Choroid plexus epithelial cell (primary cell): ENCODE measurements at places on chromosomes 2 and 18.

DNA sequence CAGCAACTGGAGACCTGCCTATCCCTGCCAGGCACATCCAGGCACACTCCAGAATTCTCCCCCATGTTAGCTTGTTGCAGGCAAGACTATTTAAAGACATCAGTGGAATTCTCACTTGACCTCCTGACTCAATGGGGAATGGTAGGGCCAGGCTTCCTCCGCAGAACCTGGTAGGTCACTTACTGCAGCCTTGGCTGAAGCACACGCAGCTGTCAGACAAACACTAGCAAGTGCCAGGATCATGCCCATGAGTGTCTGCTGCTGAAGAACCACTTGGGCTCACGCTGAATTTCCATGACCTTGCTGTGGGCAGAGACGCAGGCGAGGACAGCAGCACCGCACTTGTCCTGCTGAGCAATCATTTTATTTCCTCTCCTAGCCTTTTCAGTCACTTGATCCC is 3.2 kb downstream of the LRRC30 start:
- no peak for DNase-seq

DNA sequence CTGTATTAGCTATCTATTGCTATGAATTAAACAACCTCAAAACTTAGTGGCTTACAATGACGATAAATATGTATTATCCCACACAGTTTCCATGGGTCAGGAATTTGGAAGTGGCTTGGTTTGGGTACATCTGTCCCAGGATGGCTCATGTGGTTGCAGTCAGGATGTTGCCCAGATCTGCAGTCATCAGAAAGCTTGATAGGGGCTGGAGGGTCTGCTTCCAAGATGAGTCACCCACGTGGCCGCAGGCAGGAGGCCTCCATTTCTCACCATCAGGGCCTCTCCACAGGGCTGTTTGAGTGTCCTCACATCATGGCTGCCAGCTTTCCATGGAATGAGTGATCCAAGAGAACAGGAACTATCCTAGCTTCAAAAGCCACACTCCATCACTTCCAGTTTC is 46.4 kb downstream of the CHRNA1 start:
- DNase-seq, result no peak

DNA sequence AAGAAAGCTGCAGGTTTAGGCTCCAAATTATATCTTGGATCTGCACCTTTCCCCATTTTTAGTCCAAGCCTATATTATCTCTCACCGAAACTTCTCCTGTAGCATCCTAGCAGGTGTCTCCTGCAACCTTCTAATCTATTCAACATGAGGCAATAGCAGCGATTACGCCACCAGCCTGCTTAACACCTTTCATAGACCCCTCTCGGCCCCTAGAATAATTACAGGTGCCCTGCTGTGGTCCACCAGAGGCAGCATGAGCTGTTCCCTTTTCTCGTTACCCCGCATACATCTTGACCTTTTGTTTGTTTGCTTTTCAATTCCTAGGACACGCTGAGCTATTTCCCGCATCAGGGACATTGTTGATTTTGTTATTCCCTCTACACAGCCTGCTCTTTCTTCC is 361.9 kb downstream of the CYRIA start:
- no peak for DNase-seq

GRCh38 chr2:97699765-97700444 is 13.5 kb upstream of the ZAP70 start:
- DNase-seq, result peak; percentile 81

- DNase-seq, result peak; percentile 64
These were observed 1.2 kb downstream of the ANTXR1 start for GRCh38 chr2:69013840-69014821.

GRCh38 chr18:12057419-12058039 is 36.1 kb upstream of the ANKRD62 start:
- DNase-seq, result no peak

GRCh38 chr2:158726911-158727592 is 68.1 kb upstream of the DAPL1 start:
- DNase-seq, result no peak

DNA sequence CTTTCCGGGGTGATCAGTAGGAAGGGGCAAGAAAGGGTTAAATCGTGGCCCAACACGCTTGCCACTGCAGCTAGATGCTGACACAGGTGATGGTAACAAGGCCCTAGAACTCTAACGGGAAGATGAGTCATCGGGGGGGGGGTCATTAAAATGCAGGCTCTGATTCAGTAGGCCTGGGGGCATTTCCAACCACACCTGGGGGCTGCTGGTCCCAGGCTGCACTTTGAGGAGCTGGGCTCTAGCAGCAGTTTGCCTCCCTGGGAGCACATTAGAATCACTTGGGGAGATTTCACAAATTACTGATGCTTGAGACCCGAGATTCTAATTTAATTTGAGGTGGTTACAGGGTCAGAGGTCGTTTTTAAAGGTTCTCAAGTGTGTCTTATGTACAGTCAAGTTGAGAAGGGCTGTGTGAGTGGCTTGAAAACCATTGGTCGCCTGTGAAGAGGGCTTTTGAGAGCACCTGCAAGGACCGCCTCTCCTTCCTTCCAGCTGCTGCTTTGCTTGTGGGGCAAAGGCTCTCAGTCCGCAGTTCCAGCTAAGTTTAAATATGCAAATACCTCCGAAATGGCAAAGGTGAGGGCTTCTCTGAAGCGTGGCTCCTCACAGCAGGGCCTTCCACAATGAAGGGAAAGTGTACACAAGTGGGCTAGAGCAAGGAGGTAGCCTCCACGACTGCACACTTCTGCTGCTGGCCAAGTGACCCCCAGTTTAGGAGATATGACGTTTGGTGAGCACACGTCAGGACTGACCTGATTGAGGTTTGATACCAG is 128.0 kb upstream of the MSH6 start:
- no peak for DNase-seq

GRCh38 chr2:129821445-129821844 is 158.0 kb upstream of the RAB6C start:
- no peak for DNase-seq

GRCh38 chr2:226338825-226339224 is 460.8 kb downstream of the IRS1 start:
- DNase-seq, result no peak

- DNase-seq, result no peak
These were observed 256.1 kb upstream of the SYT4 start for GRCh38 chr18:43533371-43533770.

GRCh38 chr2:11457935-11458334 is 8.0 kb downstream of the E2F6 start:
- DNase-seq, result no peak

DNA sequence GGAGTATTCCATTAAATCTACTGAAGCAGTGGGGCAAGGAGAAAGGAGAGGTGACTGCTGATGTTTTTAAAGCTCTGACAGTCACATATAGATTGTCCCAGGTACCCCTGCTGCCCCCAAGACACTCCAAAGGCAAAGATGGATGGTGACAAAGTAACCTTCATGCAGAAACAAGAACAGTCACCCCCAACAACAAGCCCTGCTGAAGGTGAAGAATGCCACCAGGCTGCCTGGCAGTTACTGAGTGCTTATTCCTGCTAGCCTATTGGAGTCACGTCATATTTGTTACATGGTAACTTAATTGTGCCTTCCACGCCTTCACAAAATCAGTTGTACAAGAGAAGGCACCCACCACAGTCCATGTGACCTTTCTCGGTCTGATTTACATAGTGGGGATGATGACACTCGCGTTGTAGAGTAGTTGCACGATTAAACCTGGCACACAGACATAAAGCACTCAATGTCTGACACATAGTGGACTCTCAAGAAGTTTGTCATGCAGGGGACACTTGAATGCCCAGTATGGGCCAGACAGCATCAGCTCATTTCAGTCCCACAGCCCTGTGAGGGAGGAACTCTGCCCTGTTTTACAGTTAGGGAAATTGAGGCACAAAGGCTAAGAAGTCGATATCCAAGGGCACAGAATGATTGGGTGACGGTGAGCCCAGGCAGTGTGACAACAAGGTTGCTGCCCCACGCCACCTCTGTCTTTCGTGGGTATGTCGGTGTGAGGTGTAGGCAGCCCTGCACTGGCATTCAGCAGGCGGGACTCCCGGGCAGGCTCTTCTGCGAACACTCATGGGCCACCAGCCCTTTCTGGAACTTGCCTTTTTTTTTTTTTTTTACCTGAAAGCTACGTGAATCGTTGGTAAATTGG is 62.7 kb downstream of the ZCCHC2 start:
- no peak for DNase-seq

GRCh38 chr18:57631697-57632096 is 10.1 kb upstream of the NARS1 start:
- DNase-seq, result no peak

DNA sequence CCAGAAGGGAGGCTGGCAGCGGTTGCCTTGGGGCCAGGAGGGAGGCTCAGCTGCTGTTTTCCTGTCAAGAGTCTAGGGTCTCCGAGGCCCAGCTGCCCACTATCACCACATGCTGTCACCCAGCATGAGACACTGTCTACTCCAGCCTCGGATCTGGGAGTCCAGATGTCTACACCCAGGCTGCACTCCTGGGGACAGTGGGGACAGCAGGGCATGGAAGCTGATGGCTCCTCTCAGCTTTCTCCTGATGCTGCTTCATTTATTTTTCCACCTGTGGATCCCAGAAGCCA is 134.0 kb downstream of the PTGR3 start:
- DNase-seq, result no peak

DNA sequence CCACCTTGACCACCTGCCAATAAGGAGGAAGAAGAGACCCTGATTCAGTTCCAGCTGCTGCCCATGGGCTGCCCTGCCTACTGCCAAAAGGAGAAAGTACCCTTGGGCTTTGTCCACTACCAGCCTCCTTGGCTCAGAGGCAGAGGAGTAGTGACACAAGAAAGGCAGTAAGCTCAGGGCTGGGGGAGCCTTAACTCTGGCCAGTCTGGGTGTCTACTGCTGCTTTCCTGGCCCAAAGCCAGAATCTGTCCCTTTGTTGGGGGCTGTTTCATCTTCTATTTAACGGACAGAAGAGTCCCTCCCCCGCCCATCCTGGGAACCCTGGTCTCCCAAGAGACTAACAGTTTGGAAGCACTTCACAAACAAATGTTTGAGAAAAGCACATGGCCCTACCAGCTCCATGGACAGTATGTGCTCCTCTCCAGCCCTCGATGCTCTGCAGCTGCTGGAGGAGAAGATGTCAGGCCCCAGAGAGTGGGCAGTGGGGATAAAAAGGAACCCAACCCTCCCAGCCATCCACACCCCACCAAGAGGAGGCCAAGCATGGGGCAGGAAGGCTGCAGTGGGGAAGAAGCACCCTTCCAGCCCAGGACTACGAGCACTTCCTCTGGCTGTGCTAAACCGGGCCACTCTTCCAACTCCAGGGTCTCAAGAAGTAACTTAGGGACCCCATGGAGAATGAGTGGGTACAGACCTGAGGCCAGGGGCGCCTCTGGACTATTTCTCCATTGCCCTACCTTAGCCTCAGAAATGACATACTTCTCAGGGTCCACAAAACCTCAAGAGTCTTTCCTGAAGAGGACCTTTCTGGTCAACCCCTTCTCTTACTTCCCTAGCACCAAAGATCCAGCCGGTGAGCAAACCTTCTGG is 1.2 kb downstream of the ATG9A start:
- no peak for DNase-seq

DNA sequence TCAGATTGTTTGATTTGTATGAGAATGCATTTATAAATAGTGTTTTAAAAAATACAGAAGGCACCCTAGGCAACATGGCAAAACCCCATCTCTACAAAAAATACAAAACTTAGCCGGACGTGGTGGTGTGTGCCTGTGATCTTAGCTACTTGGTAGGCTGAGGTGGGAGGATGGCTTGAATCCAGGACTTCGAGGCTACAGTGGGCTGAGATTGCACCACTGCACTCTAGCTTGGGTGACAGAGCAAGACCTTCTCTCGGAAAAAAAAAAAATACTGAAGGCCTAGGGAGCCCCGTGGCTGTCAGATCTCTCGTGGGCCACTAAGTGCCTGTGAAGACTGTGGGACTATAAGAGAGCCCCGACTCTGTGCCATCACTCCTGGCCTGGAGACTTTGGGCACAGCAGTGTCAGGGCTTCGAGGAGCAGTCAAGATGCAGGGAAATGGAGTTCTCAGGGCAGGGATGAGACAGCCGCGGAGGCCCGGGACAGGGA is 40.5 kb downstream of the MYO7B start:
- DNase-seq, result peak; percentile 6

GRCh38 chr18:36759167-36759776 is 69.5 kb downstream of the TPGS2 start:
- no peak for DNase-seq

DNA sequence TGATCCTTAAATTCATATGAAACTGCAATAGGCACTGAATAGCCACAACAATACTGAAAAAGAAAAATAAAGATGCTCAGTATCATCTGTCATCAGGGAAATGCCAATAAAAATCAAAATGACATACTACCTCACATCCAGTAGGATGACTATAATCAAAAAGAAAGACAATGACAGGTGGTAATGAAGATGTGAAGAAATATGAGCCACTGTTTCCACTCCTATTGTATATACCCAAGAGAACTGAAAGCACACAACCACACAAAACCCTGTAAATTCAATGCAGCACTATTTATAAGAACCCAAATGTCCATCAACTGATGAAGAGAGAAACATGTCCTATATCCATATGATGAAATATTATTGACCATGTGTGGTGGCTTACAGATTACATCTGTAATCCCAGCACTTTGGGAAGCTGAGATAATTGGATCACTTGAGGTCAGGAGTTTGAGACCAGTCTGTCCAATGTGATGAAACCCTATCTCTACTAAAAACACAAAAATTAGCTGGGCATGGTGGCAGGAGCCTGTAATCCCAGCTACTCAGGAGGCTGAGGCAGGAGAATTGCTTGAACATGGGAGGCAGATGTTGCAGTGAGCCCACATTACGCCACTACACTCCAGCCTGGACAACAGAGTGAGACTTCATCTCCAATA is 39.9 kb downstream of the MAP3K2 start:
- no peak for DNase-seq

DNA sequence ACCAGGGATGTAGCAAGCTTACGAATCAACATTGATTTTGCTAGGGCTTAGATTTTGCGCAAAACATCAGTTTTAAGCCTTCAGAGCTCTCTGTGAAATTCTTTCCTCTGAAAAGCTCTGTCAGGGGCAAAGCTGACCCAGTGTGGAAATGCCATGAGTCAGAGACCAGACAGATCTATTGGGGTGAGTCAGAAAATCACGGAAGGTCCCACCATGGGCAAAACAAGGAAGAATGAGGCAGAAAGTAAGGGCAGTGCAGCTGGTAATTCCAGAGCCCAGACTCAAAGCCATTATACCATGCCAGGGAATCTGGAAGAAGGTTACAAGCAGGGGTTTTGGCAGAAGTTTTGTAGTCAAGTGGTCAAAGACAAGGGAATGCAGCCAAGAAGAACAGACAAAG is 256.6 kb upstream of the CTAGE1 start:
- peak; percentile 94 for DNase-seq

GRCh38 chr2:133200684-133201421 is 367.4 kb downstream of the NCKAP5 start:
- peak; percentile 94 for DNase-seq

DNA sequence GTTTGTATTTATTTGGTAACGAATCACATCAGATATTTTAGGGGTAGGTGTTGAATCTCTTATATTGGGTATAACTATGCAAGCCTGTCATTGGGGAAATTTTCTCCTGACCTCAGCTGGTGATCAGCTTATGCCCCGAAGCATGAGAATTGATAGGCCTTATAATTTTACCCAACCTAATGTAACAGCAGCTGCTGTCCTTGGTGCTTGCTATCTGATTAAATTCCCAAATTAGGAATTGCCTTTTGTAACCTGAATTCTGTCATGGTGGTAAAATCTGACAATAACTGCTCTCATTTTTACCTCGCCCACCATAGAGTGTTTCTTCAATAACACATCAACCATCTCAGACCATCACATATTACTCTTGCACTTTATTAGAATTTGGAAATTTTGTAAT is 1542.6 kb upstream of the PIK3C3 start:
- DNase-seq, result no peak

- DNase-seq, result no peak
These were observed 32.0 kb upstream of the INHBB start for GRCh38 chr2:120313695-120314615.
